ENCODE measurements at places on chromosomes 16 and 17.

GRCh38 chr17:44914698-44915271, 515 bp downstream of the GFAP start:
- no peak for DNase-seq

- no peak for DNase-seq
Observed at GRCh38 chr17:9533441-9533840, 42.2 kb downstream of the STX8 start.

DNA sequence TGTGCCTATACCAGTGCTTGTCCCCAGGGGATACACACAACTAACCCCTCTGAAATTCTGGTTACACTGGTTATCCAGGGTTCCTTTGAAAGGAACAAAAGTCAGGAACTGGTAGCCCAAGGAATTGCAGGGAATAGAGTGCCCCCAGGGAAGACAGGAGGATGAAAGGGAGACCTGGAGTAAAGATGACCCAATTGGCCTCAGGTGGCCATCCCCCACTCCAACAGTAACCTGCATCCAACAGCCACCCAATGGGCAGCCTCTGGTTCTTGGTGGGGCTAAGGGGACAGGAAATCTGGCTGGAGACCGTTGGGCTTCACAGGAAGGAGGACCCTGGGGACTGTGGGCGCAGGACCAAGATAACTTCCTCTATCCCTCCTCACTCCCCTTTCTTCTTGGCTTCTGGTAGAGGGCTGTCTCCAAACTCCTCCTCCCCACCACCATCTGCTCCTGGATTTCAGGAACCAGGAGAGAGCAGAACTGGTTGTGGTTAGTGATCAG, 826 bp upstream of the MPO start:
- no peak for DNase-seq

DNA sequence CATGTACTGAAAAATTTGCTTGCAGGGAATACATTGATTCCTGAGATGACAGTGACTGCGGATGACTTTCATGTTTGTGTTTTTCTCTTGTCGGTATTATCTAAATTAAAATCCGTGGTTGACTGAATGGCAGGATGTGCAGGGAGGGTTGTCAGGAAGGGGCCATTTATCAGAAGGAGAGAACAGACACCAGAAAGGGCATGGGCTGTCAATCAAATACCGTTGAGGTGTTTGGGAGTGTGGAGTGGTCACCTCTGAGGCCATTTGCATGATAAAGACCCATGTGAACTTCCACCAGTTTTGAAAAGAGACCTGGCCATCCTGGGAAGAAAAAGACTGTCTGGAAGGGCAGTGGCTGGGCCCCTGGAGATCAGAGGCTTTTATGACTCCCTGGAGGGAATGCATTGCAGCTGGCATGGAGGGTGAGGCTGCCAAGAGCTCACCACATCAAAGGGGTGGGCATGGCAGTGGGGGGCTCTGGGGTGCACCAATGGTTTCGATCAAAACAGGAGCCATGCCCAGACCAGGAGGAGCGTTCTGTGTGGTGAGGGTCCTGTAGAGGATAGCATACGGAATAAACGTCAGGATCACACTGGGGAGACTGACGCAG, 67.1 kb downstream of the CYLD start:
- no peak for DNase-seq

DNA sequence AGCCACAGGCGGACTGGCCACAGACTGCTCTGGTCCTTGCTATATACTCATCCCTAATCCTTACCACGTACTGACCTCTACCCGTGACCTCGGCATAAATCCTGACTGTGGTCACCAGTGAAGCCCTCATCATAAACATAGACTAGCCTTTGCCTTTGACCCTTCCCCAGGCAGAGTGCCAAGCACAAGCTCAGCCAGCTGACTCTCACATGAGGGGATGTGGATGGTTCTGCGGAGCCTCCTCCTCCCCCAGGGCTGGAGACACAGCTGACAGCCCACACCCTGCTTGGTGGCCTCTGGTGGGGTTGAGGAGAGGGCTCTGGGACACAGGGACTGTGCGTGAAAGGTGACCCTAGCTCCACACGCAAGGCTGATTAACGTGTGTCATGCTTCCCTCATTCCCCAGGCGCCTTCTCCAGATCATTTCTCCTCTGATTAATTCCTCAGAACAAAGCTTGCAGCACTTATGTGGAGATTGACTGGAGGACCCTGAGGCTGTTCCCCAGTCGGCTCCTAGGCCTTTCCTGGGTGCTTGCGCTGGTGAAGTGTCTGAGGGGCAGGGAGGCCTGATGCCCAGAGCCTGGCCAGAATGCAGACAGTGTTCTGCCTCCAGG, 241.5 kb upstream of the NLRP1 start:
- DNase-seq, result no peak

GRCh38 chr16:23667355-23667659, 11.4 kb upstream of the PLK1 start:
- DNase-seq, result no peak

Measured in stimulated activated CD8-positive, alpha-beta memory T cell treated with anti-CD3 and anti-CD28 coated beads, Interleukin-7, amount 100 ng/mL, for 1 hour (primary cell).